ENCODE measurements at places on chromosomes 4 and X.

DNA sequence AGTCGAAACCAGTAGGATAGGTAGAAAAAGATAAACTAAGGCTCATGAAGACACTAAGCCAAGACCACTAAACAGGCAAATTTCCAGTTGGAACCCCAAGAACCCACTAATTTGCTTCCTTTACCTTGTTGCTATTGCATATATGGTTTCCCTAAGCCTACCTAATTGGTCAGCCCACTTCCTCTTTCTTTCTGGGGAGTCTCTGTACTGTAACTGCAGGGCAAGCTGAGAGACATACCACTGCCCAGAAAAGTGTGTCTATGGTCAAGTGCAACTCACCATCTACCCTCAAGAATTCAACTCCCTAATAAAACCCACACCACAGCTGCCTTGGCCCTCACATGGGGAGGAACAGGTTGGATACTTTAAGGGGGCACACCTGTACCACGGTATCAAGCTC lies 28.6 kb downstream of the IDS start:
- DNase-seq: no peak

GRCh38 chr4:20313237-20314030 lies 61.7 kb downstream of the SLIT2 start:
- DNase-seq: no peak

DNA sequence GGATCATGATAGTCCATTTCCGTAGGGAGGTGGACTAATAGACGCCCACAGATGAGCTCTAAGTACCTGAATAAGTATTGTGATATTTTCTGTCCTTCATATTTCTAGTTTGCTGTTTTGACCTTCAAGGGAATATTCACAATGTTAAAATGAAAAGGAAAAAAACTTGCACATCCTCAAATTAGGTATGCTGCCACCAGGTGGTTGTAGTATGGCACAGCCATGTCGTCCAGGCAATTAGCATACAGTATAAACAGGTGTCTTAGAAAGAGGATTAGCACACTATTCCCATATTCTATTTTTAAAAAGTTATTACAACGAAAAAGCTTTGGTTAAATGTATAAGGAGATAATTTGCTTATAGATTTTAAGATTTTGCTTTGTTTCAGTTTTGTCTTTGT lies 802.0 kb downstream of the RPA4 start:
- no peak for DNase-seq

DNA sequence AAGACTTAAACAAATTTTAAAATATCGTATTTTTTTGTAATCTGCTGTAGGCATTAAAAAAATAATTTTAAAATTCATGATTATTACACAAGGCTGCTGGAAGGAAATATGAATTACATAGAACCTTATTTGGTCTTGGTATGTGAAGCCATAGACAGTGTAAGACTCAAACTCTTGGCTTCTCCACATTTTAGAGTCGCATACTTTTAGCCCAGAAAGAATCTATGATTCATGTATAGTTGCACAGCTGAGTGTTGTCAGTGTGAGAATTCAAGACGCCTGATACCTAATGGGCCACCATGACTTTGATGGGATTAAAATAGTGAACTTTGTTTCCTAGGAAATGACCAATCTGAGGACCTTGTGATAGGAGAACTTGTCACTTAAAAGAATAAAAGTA lies 1.4 kb downstream of the INTU start:
- DNase-seq: no peak

DNA sequence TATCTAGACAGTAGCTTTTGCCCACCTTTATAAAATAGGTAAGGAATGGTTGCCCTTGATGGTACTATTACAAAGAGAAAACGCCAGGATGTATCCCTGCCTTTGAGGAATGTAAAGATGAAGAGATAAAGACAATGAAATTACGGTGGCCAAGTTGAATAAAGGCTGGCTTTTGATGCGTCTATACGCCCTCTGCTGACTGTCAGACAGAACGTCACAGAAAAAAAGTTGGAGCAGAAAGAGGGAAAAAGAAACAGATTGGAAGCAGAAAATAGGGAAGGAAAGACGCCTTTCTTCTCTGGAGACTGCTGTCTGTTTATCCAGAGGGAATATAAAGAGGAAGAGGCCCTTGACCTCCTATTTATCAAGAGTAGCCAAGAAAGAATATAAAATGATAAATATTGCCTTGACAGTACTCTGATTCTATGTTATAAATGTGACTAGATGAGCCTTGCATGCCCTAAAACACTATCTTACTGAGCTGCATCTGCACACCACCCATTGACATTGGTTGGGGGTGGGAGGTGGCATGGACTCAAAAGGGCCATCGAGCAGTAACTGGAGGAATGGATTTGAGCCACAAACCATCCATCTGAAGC lies 30.6 kb downstream of the PCDH19 start:
- DNase-seq: no peak

DNA sequence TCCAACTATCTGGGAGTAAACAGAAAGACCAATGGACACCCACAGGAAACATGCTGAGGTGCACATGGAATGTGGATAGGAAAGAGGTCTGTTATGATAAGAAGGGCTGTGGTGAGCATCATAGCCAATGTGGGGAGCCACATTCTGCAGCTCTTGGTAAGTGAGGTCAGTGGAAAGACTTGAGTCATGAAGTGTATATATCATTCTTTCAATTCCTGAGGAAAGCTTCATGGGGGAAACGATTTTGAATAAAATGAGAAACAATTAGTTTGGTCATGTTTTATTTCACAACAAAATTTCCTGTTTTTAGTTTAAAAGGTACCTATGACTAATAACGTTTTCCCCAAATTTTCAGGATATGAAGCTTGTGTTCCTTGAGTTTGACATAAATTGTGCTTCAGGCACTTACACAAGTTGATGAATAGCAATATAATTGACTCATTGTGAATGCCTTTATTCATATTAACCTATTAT lies 41.4 kb upstream of the RASSF6 start:
- DNase-seq: no peak

- no peak for DNase-seq
Observed at GRCh38 chr4:101792056-101792590, 1.6 kb downstream of the BANK1 start.

DNA sequence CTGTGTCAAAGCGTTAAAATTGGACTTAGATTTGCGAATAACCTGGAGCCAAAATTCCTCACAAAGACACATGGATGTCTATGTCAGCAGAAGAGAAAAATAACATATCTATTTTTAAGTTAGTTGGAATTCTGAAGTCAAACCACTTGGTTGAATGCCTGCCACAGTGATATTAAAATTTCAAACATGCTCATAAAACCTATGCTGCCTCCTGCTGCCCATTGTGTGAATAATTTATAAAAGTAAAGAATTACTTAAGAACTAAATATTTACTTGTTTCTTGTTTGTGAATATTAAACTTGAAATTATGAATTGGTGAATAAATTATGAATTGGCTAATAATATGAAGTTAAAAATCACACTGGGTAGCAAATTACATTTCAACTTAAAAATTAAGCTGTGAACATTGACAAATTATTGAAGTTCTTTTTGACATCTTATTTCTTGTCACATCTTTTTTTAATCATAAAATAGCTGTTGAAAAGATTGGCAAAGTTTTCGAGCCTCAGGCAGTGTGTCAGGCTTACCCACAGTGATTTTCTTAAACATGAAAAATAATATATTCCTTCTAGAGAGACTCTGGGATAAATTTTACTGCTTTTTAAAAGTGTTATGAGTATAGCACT lies 35.4 kb downstream of the FABP2 start:
- DNase-seq: no peak

DNA sequence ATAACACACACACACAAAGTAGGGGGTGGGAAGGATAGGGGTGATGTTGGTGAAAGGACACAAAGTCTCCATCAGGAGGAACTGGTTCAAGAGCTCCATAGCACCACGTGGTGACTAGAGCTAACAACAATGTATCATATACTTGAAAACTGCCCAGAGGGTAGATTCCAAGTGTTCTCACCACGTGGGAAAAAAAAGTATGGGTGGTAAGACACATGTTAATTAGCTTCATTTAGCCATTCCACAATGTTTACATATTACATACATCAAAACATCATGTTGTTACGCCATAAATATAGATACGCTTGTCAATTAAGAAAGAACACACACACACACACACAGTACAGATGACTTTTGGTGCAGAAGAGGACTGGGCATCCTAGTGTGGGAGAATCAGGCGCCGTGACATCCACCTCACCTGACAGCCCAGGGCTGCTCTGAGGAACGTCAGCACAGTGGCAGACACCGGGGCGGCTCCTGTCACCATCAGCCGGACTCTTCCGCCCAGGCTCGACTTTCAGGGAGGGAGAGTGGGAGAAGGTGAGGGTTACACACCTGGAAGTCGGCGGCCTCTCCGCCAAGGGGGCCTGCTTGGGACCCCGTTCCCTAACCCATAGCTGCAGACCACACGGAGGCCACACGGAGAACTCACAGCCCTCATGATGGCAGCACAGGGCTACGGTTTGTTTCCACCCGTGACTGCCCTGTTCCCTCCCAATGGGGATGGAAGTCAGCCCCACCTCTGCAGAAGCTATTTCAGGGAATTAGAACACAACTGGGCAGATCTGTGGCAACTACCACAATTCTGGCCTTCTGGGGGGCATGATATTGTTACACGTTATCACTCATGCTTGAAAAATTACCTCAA lies 31.8 kb upstream of the CENPU start:
- DNase-seq: no peak

DNA sequence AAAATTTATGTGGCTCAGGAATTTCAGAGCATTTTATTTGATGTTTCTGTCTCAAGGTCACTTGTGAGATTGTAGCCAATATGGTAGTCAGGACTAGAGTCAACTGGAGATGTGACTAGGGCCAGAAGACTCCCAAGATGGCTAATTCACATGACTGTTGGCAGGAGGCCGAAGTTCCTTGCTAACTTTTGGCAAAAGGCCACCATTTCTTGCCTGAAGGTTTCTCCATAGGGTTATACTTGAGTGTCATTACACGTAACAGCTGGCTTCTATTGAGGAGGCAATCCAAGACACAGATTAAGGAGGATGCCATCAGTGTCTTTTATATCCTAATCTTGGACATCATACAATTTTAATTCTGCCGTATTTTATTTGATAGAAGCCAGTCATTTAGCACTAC lies 162.3 kb upstream of the MAOA start:
- no peak for DNase-seq

GRCh38 chrX:114134465-114134864 lies 449.4 kb upstream of the HTR2C start:
- no peak for DNase-seq

GRCh38 chr4:9893329-9894108 lies 112.1 kb downstream of the DRD5 start:
- no peak for DNase-seq

DNA sequence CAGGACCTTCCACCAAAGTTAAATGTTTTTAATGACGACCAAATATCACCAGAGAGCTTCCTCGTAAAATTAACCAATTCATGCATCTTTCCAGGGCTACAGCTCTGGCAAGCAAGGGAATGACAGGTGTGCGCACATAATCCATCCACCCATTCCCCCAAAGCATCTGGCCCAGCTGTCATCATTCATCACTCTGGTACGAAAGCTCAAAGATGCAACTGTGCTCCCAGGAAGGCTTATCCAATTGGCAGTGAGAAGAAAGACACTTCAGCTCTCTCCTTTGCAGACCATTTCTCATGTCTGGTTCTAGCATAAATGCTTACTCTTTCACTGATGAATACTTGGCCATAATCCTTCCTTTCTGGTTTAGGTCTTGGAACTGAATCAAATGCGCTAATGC lies 139.2 kb downstream of the NSUN7 start:
- DNase-seq: no peak

GRCh38 chrX:87468941-87469340 lies 48.7 kb upstream of the KLHL4 start:
- DNase-seq: no peak

GRCh38 chrX:119617517-119618164 lies 11.4 kb upstream of the NKRF start:
- DNase-seq: no peak

- DNase-seq: no peak
Observed at GRCh38 chrX:146396409-146396808, 413.2 kb upstream of the CXorf51B start.

DNA sequence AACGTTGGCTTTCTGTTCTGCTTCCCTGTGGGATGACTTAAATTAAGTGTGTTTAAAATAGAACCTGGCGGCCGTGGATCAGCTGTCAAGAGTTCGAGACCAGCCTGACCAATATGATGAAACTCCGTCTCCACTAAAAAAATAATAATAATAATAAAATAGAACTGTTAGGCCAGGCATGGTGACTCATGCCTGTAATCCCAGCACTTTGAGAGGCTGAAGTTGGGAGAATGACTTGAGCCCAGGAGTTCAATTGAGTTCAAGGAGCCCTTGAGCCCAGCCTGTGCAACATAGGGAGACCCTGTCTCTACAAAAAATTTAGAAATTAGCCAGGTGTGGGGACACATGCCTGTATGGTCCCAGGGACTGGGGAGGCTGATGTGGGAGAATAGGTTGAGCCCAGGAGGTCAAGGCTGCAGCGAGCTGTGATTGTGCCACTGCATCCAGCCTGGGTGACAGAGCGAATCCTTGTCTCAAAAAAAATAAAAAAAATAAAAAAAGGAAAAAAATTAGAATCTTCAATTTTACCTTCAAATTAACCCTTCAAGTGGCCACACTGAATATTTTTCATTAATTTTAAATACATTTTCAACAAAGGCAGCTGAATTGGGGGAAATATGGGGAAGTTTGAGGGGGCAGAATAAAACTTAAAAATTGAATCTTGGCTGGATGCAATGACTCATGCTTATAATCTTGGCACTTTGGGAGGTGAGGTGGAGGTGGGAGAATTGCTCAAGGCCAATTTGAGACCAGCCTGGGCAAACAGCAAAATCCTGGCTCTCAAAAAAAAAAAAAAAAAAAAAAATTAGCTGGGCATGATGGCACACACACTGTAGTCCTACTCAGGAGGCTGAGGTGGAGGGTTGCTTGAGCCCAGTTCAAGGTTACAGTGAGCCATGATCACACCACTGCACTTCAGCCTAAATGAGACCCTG lies 31.8 kb upstream of the HSD17B13 start:
- no peak for DNase-seq

DNA sequence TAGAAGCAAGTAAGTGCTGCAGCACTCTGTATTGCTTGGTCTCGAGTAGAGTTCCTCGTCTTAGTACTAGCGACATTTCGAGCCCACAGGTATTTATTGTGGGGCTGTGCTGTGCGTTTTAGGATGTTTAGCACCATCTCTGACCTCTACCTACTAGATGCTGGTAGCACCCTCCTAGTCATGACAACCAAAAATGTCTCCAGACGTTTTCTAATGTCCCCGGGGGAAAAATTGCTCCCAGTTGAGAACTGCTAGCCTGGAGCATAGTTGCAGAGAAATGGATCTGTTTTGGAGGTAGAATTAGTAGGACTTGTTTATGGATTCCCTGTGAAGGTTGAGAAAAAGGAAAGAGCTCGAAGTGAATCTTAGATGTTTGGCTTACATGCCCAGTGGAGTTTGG lies 287.2 kb downstream of the TENM3 start:
- DNase-seq: no peak

DNA sequence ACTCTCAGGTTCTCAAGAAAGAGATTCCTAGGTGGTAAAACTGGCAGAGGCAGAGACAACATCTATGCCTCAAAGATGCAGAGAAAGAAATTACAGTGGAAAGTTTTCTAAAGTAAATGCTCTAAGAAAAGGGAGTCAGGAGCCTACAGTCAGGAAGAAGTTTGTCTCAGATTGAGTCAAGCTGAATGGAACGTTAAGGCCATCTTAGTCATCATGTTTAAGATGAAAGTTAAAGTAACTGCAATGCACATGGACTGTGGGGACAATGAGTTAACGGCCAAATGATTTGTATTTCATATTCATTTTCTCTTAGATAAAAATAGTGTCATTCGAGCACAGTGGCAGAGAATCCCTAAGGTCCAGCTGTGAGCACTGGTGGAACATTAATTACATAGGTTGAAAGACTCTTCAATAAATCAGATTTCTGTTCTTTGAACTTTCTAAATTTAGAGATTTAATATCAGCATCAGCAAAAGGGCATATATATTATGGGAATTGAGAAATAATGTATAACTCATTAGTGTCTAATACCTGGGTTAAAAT lies 384.6 kb downstream of the DTHD1 start:
- DNase-seq: no peak

Measured in stimulated activated CD4-positive, alpha-beta T cell treated with anti-CD3 and anti-CD28 coated beads, Interleukin-15, amount 100 ng/mL, for 1 hour (primary cell).